Right renal pelvis (tissue), 4 donors: ENCODE measurements at places on chromosomes 6 and 20.

GRCh38 chr20:40953856-40954255, 74.8 kb upstream of the TOP1 start:
- DNase-seq, result no peak

GRCh38 chr6:71513036-71513435, 224.4 kb downstream of the OGFRL1 start:
- no peak for DNase-seq

DNA sequence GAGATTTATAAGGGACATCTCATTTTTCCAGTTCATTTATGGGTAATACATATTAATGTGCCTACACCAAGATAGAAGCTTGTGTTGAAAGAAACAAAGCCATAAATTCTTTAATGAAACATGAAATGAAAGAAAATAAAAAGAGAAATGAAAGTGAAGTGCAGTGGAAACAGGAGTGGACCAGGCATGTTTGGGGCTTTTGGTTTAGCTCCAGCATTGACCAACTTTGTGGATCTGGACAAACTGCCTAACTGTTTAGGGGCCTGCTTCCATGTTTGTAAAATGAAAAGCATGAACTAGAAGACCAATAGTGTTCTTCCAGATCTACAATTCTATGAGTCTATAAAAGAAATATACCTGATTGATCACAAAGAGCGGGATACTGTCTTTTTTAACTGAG, 124.9 kb downstream of the GJA10 start:
- DNase-seq, result no peak

- DNase-seq, result no peak
Measured at GRCh38 chr6:108961985-108962384, 113.8 kb downstream of the ARMC2 start.

- DNase-seq, result no peak
Measured at GRCh38 chr6:41051873-41052272, 1.1 kb upstream of the APOBEC2 start.
